ENCODE measurements at places on chromosomes 16 and 17.

GRCh38 chr17:28057731-28058246 lies 15.3 kb downstream of the NLK start:
- DNase-seq: no peak

DNA sequence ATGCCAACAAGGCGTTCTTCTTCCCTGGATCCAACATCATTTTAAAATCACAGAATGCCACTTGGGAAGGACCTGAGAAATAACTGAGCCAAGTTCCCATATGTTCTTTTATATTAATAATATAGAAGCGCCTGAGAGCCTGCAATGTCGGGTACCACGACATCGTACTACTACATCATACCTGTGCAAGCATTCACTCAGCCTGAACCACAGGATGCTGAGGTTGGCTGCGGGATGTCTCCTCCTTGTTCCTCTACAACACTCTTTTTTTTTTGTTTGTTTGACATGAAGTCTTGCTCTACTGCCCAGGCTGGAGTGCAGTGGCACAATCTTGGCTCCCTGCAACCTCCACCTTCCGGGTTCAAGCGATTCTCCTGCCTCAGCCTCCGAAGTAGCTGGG lies 2.1 kb upstream of the ATP2C2 start:
- DNase-seq: no peak

DNA sequence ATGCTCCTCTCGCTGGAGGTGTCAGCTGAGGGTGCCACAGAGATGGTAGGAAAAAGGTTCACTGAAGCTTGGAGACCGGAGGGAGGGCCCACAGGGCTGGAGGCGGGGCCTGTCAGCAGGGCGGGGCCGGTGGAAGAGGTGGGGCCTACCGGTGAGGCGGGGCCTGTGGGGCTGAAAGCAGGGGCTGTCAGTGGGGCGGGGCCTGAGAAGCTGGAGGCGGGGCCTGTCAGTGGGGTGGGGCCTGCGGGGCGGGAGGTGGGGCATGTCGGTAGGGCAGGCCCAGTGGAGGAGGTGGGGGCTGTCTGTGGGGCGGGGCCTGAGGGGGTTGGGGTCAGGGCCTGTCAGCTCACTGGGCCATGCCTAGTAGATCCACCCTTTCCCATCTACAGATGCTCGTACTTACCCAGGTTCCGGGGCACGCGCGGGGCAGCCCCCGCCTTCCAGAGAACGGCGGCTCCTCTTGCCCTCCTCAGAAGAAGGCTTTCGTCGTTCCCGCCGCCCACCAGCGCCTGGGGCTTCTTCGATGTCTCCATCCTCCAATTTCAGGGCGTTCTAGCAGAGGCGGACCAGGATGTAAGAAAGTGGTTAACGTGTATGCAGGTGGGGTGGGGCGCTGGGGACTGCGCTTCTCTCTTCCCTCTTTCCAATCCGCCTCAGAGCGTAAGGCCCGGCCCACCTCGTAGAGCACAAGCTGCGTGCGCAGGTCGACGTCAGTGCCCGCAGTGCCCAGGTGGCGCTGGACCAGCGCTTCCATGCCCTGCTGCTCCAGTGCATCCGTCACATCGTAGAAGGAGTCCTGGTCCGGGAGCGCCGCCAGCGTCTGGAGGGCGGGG lies 9.8 kb downstream of the TMEM208 start:
- peak; percentile 86 for DNase-seq

DNA sequence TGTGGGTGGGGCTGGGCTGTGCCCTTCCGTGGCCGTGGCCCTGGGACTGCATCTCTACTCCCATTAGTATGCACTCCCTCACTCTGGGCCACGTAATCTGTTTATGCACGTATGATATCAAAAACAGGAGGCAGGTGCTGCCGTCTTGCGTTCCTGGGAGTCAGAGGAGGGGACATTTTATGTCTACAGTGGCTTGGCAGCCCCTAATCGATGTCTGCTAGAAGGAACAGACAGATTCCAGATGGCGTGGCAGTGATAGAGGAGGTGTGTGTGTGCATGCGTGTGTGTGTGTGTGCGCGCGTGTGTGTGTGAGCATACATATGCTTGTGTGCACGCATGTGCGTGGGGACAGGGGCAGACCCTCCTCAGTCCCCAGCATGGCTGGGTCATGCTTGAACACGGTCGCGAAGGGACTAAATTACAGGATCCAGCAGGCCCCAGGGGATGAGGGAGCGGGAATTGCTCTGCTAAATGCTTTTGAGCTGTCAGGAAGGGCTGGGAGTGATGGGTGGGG lies 44.7 kb downstream of the SREBF1 start:
- no peak for DNase-seq

DNA sequence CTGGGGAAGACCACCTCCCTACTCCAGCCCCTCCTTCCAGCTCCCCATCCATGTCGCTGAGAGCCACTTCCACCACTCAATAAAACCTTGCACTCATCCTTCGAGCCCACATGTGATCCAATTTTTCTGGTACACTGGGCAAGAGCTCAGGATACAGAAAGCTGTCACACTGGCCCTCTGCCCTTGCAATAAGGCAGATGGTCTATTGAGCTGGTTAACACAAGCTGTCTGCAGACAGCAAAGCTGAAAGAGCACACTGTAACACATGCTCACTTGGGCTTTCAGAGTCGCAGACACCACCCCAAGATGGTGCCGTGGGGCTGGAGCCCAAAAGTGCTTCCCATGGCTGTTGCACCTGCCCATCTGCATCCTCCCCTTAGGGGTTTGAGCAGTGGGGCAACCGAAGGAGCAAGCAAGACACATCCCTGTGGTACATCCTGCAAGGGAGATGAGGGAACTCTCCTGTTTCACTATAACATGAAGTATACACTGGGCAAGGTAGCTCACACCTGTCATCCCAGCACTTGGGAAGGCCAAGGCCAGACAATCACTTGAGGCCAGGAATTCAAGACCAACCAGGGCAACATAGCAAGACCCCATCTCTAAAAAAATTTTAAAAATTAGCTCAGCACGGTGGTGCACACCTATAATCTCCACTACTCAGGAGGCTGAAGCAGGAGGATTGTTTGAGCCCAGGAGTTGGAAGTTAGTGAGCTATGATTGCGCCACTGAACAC lies 52.8 kb upstream of the C17orf78 start:
- DNase-seq: peak; percentile 38

GRCh38 chr16:67967958-67968399 lies 458 bp downstream of the SLC12A4 start:
- DNase-seq: peak; percentile 76

GRCh38 chr17:33667671-33668070 lies 374.6 kb upstream of the ASIC2 start:
- DNase-seq: no peak

GRCh38 chr16:86093801-86094750 lies 195.1 kb downstream of the IRF8 start:
- no peak for DNase-seq

- DNase-seq: no peak
Observed at GRCh38 chr17:17766077-17766743, 70.6 kb downstream of the SREBF1 start.

GRCh38 chr16:28003923-28004322 lies 59.6 kb downstream of the GSG1L start:
- no peak for DNase-seq

DNA sequence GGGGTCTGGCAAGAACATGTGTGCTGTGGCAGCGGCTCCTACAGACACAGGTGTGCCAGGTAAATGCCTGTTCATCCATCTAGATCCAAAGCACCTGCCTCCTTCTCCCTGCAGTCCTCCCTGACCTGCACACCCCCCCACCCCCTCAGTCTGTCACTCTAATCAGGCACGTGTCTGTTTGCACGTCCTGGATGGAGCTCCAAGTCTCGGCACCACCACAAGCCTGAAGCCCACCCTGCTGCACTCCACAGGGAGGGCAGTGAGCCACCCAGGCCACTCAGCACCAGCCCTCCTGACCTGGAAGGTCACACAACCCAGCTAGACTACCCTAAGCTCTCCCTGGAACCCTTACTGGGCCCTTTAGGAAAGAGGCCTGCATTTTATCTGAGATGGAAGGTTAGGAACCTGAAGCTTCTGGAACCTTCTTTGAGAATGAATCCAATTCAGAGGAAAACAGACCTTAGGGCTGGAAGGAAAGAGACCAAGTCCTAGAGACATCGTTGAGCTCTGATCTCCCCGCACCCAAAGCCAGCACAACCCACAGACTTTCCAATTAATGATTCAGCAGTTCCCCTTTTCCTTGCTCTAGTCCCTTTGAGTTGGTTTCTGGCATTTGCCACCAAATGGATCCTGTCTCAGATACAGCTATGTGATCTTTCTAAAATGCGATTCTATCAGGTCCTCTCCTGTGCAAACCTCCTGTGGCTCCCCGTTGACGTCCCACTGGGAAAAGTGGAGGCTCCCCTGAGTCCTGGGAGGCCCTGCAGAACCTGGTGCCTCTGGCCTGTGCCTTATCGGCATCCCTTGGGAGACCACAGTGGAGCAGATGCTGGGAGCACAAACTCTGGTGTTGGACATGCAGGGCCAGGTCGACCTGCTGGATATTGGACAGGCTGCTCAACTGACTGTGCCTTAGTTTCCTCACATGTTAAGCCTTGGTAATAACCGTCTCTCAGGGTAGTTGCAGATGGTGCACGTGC lies 67.9 kb downstream of the PRMT7 start:
- no peak for DNase-seq

GRCh38 chr16:86239381-86239780 lies 270.9 kb upstream of the FOXF1 start:
- DNase-seq: no peak

DNA sequence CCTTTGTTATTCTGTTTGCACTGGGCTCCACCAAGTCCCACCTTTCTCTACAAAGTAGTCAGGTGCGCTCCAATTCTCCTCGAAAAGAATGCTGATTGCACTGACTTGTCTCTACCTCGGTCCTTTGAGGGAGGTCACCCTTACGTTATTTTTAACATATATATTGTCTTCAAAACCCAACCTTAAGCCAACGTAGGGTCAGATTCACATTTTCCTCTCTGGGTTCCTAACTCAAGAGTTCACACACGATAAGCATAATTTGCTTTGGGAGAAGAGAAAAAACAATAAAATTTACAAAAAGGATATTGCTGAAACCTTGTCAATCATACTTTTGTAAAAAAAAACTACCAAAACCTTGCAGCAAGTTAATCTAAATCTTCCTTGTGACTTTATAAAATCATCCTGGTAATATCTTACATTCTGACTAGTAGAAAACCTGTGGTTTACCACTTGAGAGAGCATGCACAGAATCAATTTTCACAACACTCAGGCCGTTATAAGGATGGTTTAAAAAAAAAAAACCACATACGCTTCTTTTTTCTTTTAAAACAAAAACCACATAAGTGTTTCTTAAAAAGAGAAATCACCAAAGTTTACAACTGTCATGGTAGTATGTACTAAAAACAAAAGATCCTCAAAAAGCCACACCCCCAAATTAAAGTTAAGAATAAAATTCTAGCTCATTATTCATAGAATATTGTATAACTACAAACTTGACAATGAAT lies 72.2 kb upstream of the TRAP1 start:
- no peak for DNase-seq

DNA sequence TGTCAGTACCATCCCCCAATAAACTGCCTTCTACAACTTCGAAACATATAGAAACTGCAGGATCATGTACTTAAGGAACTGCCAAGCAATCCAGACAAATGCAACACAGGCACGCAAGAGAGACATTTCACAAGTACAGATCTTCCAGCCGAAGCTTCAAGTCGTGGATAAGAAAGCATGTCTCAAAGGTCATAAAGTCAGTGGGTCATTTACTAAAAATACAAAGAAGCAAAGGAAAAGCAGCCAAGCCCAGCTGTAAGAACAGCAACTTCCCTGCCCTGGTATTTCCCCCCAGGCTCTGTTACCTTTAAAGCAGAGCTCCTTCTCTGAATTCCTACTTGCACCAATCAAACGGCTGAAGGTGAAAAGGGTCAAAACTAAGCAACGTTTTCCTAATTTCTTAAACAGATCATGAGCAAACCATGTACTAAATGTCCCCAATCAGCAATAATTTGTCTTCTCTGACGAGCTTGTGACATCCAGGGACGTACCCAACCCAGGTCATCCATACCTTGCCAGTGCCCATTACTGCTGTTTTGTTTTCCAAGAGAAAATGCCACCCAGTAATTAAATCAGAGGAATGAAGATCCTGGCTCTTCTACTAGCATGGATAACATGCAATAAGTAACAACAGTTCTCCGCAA lies 1.7 kb downstream of the AKTIP start:
- DNase-seq: no peak

GRCh38 chr17:31575043-31575442 lies 183.6 kb downstream of the RAB11FIP4 start:
- peak; percentile 29 for DNase-seq

- DNase-seq: no peak
Observed at GRCh38 chr16:4743226-4743878, 9.0 kb downstream of the DNAAF8 start.

GRCh38 chr17:2397247-2398171 lies 3.4 kb downstream of the MNT start:
- no peak for DNase-seq

DNA sequence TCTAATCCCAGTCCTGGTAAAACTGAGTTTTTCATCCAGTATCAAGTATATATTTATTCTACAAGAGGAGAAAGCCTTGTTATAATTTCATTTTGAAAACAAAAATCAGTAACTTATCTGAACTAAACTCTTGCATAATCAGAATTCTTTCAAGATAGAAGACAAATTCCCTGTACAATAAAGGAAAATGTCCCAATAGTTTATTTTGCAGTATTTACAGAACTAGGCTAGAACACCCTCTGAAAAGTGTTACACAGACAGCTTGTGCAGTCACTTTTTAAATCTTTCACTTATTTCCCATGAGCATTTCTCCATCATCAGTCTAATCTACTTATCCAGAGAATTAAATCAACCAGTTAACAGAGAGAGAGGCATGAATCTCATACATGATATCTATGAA lies 48.5 kb downstream of the SPOP start:
- DNase-seq: peak; percentile 47

DNA sequence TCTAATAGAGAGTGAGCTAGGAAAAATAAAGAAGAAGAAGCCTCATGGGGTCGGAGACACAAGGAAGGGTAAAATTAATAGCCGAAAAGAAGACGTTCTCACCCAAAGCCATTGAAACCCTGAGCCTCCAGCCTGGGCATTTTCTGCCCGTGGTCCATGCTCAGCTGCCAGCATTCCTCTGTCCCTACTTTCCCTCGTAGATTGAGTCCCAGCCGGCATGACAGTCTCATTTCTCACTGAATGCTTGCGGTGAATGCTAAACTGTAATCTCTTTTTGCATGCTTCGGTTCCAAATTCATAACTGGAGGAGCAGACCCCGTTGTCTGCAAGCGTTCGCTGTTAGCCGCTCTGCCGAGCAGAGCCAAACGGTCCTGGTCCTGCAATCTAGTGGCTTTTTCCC lies 54.0 kb upstream of the COX10 start:
- DNase-seq: no peak

- DNase-seq: no peak
Observed at GRCh38 chr17:18344021-18344420, 19.3 kb downstream of the SHMT1 start.

GRCh38 chr16:49527611-49528010 lies 154.0 kb downstream of the C16orf78 start:
- DNase-seq: no peak

DNA sequence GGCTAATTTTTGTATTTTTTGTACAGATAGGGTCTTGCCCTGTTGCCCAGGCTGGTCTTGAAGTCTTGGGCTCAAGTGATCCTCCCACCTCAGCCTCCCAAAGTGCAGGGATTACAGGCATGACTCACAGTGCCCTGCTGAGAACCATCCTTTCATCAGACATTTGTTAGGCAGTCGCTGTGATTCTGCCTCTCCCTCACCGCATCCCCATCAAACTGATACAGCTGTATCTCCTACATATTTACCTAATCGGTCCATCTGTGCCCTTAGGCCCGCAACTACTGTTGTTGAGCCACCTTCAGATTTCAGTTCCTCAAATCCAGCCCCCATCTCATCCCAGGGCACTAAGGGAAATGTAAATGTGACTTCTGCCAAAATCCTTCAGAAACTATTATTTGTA lies 2.0 kb upstream of the SLC43A2 start:
- no peak for DNase-seq

GRCh38 chr17:6796017-6796886 lies 20.2 kb downstream of the FBXO39 start:
- no peak for DNase-seq
